A549 (cell line): ENCODE measurements at places on chromosomes 6 and 20.

DNA sequence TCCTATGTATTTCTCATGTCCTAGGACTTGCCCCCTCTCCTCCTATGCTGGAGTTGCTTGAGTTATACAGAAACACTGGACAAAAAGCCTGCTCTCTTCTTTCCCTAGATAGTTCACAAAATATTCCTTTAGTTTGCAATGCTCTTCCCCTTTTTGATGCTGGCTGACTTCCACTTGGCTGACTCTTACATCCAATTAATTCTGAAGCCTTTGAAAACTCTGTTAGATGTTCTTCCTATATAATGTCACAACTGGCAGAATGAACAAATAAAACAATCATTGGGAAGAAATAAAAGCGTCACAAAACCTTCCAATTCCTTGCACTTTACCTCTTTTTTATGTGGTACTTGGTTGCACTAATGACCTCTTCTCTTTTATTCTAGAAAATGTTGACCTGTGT, 253.8 kb upstream of the CITED2 start:
- no peak for DNase-seq

DNA sequence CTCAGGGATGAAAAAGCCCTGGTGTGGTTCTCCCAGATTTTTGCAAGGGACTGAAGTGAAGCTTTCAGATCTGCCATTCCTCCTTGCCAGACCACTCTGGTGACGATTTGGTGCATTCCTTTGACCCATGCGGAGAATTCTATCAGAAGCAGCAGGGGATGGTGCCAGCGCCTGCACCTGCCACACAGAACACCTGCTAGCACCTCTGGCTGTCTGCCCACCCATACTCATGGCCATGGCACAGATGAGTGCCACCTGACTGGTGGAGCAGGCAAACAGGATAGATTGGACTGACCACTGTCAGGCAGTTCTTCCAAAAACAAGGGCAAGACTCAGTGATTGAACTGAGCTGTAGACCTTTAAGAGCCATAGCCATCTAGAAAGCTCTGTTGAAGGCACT, 107.1 kb downstream of the CDYL start:
- no peak for DNase-seq

DNA sequence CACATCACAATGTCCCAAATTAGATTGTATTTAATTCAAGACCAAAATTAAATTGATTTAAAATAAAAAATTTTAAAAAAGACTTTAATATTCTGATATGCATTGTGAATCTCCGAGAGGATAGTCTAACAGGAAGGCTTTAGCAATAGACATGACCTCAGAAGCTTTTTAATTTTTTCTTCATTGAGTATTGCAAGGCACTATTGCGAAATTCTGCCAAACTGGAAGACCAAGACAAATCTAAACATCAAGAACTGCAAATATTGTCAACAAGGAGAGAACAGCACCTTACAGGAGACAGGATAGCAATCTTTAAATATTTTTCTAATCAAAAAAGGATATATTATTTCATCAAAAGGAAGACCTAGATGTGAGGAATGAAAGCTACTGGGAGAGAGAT, 56.9 kb downstream of the BMP5 start:
- no peak for DNase-seq

GRCh38 chr6:135358251-135358821, 139.2 kb downstream of the AHI1 start:
- peak; percentile 51 for DNase-seq

DNA sequence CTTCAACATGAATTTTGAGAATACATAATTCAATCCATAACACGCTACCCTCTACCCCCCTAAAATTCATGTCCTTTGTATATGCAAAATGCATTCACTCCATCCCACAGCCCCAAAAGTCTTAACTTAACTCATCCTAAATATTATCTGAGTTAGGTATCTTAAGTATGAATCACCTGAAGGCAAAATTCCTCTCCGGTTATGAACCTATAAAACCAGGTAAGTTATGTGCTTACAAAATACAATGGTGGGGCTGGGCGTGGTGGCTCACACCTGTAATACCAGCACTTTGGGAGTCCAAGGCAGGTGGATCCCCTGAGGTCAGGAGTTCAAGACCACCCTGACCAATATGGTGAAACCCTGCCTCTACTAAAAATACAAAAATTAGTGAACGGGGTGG, 23.5 kb upstream of the PRSS35 start:
- DNase-seq, result no peak

GRCh38 chr20:49852522-49853080, 40.0 kb downstream of the SLC9A8 start:
- DNase-seq, result no peak

DNA sequence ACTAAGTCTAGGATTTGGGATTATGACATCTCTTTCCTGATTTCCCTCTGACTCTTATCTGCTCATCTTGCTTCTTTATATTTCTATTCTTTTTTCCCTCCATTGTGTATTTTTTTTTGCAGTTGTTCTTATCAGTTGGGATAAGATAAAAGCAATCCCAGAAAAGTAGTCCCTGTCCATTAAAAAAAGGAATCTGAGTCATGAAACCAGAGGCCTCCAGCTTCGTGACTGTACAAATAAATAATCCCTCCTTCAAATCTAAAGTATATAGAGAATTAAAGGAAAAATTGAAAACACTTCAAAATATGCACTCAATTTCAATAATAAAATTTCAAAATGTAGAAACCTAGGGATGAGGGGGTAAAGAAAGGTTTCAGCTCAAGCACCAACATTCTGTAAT, 317.8 kb upstream of the NT5E start:
- DNase-seq, result no peak

- DNase-seq, result peak; percentile 55
Measured at GRCh38 chr20:32483351-32484224, 101.5 kb downstream of the NOL4L start.

GRCh38 chr6:170480050-170480692, 72.9 kb downstream of the PSMB1 start:
- DNase-seq, result no peak

DNA sequence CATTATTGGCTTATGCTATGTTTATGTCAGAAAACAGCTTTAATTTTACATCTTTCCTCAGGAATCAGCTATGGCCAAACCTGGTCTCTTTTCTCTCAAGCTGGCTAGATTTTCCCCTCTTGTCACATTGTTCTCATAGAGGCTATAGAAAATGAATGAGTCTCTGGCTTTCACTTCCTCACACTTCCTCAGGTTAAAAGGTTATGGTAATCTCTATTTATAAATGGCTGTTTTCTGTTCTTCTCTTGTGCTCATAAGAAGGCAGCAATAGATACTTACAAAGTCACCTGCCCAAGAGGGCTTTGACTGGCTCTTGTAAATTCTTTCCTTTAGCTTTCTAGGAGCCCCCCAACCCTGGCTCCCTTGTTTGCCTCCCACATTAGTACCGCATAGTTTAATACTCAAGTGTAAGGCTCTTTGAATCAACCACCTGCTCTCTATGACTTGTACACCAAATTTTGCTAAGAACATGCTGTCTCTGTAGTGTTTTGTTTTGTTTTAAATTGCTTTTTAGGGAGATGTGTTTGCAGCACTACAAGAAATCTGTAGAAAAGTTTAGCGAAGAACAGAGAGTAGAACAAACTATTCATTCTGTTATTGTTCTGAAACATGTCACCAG, 897.4 kb upstream of the CITED2 start:
- no peak for DNase-seq

DNA sequence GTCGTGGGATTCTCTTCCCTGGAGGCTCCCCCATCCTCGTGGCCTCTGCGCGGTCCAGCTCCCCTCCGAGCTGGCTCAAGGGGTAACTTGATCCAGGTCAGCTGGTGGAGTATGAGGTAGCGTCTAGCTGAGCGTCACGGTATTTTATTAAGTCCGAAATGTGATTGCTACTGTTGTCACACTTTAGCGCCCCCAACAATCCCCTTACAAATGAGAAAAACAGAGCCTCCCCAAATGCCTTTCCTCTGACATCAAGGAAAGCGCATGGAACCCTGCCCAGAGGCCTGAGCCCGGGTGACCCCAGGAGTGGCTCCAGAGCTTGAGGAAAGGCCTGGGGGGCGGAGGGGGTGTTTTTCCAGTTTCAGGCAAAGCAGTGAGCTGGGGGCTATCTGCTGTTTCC, 192.4 kb downstream of the ZMYND8 start:
- DNase-seq, result no peak

- no peak for DNase-seq
Measured at GRCh38 chr6:27669295-27669623, 196.4 kb upstream of the ZNF184 start.

- DNase-seq, result no peak
Measured at GRCh38 chr6:20606831-20607230, 72.6 kb downstream of the CDKAL1 start.

DNA sequence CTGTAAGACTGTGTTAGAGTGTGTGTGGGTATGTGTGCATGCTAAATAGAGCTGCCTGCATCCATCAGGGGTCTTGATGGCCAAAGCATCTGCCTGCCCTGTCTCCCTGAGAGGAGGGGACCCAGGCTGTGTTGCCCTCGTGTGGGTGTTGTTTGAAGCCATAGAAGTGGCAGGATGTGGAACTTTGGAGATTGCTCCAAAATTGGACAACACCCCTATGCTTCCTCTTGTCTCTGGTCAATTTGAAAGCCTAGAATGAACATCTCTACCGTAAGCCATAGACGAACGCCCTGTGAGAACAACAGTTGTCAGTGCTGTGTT, 82.6 kb downstream of the ASXL1 start:
- DNase-seq, result no peak

GRCh38 chr6:106133040-106133439, 46.9 kb downstream of the PRDM1 start:
- DNase-seq, result no peak

GRCh38 chr6:43950731-43951062, 176.6 kb downstream of the MRPL14 start:
- no peak for DNase-seq

- peak; percentile 62 for DNase-seq
Measured at GRCh38 chr6:117605169-117605826, 3.0 kb upstream of the GOPC start.

- DNase-seq, result no peak
Measured at GRCh38 chr20:17638835-17639407, 43.1 kb downstream of the RRBP1 start.

GRCh38 chr6:20699402-20699801, 165.1 kb downstream of the CDKAL1 start:
- DNase-seq, result no peak

DNA sequence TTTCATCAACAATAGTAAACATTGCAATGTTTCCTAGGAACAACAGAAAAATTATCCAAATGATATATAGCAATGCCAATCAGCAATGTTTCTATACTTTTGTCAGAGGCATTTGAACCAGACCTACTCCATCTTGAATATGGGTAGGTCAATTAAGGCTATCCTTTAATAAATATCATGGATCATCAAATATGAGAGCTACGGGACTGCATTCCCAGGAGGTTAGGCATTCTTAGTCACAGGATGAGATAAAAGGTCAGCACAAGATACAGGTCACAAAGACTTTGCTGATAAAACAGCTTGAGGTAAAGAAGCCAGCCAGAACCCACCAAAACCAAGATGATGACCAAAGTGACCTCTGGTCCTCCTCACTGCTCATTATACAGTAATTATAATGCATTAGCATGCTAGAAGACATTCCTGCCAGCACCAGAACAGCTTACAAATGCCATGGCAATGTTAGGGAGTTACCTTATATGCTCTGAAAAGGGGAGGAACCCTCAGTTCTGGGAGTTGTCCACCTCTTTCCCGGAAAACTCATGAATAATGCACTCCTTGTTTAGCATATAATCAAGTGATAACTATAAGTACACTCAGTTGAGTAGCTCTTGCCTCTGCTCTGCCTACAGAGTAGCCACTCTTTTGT, 8.6 kb upstream of the SERPINB6 start:
- no peak for DNase-seq

GRCh38 chr20:34983089-34983820, 27.6 kb downstream of the MYH7B start:
- no peak for DNase-seq

DNA sequence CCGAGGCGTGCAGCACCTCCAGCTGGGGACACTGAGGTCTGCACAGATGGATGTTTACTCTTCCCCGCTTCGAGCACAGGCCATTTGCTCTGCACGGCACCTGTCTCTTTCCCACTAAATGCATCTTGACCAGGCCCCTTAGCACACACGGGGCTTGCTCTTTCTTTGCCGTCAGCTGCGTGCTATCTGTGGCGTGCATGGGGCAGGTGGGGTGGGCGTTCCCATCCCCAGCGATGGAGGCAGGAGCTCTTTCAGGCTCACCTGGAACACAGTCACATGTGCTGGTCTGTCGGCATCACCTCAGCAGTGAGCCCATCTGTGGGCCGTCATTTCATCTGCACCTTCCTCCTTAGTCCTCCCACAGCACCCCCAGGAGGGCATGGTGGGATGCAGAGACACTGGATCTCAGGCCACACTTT, 35.1 kb downstream of the RBM38 start:
- DNase-seq, result no peak

GRCh38 chr6:144417681-144418080, 132.5 kb downstream of the UTRN start:
- DNase-seq, result no peak

GRCh38 chr20:41440882-41441281, 74.3 kb upstream of the EMILIN3 start:
- DNase-seq, result no peak

- DNase-seq, result peak; percentile 55
Measured at GRCh38 chr20:53943522-53944291, 126.7 kb downstream of the BCAS1 start.

DNA sequence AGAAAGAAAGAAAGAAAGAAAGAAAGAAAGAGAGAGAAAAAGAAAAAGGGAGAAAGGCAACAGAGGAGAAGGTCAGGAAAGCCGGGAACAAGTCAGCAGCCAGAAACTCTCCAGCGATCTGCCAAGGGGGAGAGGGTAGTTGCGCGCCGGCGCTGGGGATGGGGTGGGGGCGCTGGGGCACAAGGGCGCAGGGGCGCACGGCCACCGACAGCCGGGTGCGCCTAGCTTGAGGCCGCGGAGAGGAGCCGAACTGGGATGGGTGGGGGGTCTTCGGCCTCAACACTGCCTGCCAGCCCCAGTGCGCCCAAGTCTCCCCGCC, 533 bp upstream of the RSPO3 start:
- no peak for DNase-seq

GRCh38 chr20:38049800-38050199, 16.3 kb downstream of the RPRD1B start:
- no peak for DNase-seq

GRCh38 chr20:25549172-25549773, 36.1 kb downstream of the NINL start:
- no peak for DNase-seq

GRCh38 chr6:110067837-110068591, 89.9 kb downstream of the GPR6 start:
- DNase-seq, result no peak

GRCh38 chr20:15763366-15763765, 809.9 kb downstream of the KIF16B start:
- DNase-seq, result no peak
